ENCODE measurements at places on chromosomes 12 and 14.

DNA sequence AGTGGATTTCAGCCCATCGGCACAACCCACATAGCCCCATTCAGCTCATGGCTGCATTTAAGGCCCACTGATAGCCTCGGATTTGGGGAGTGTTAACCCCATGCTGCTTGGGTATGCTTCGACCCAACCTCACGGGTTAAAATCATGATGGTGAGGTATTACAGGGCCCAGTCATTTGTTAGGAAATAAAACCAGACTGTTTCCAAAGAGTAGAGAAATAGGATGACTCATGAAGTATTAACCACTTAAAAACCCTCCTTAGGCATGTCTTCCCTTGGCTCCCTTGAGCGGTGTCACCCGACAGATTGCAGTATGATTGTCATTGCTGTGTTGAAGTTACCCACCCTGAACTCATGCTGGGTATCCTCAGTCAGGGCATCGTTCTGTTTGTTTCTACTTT is 289.1 kb downstream of the CACNA1C start:
- no peak for DNase-seq

DNA sequence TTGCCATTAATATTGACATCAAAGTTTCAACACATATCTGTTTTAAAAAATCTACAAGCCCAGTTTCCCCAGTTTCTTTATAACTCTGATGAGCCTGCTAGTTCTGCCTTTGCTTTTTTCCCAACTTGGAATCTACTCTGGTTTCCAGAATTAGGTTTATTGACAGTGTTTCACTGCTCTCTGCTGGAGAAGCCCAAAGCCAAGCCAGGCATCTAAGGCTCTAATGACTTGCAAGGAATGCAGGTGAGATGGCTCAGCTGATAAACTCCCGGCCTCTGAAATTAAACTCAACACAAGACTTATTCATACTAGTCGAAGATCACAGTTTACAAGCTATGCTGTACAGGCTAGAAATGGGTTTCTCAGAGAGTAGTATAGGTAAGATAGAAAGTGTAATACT is 54.3 kb downstream of the HMGA2 start:
- no peak for DNase-seq

- DNase-seq, result no peak
These were observed 191.8 kb downstream of the C12orf75 start for GRCh38 chr12:105522166-105522825.

GRCh38 chr12:14261861-14262260 is 103.6 kb upstream of the ATF7IP start:
- DNase-seq, result no peak

GRCh38 chr12:15688838-15689625 is 100.2 kb downstream of the EPS8 start:
- DNase-seq, result no peak

DNA sequence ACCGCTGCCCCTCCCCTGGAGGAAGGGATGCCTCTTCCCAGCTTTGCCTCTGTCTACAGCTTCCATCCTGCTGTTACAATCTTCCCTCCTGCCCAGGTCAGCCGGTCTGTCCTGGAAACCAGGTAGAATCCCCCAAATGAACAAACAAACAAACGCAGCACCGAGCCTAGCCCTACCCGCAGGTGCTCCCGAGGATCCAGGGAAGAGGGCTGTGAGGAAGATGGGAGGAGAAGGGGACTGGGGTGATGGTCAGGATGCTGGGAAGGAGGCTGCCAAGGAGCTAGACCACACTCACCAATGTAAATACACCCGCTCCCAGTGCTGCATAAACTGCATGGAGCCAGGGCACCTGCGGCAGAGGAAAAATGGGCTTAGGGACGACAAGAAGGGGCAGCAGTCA is 16.6 kb downstream of the FAIM2 start:
- DNase-seq, result no peak

DNA sequence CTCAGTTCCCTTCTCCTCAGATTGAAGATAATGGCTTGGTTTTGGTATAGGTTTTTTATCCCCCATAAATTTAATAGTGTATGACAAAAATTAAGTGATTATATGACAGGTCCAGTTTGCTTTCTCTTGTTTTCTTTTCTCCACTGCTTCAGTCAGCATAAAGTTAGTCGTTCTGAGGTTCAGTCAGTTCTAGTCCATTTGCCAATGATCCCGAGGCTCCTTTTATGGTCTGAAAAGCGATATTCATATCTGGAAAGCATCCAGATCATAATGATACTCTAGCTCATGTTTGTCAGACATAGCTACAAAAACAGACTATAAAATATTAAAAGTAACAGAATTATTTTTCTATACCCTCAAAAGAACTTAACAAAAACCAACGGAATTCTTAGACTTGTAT is 67.1 kb upstream of the SLC38A4 start:
- DNase-seq, result no peak

GRCh38 chr14:85479306-85479705 is 50.6 kb upstream of the FLRT2 start:
- no peak for DNase-seq

DNA sequence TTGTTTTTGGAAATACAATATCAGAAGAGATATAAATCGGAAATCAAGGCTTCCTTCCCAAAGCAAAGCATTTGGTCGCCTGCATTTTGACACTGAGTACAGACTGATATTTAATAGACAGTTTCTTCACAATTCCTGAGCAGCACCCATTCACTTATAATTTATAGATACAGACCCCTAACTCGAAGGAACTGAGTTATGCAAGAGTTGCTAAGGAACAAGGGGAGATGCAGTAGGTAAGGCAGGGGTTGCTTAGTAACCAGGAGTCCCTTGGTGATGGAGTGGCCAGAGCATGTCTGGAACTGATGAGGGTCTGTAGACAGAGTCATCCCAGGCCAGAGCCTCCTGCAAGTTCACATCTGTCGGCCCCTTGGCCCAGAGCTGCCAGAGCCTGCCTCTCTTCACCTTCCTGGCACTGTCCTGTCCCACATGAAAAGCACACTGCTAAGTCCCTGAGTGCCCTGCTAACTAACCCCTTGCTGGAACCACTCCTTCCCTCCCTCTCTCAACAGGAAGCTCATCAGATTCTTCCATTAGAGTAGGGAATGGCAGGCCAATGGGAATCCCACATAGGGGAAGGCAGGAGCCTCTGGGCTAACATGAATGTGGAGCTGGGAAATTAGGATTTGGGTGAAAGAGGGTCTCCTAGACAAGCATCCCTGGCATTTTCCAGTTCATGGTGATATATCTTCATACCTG is 3.6 kb upstream of the DHRS2 start:
- DNase-seq, result no peak

GRCh38 chr14:75094896-75095295 is 25.5 kb downstream of the ZC2HC1C start:
- DNase-seq, result no peak

GRCh38 chr12:51621156-51621922 is 30.3 kb downstream of the SCN8A start:
- no peak for DNase-seq

DNA sequence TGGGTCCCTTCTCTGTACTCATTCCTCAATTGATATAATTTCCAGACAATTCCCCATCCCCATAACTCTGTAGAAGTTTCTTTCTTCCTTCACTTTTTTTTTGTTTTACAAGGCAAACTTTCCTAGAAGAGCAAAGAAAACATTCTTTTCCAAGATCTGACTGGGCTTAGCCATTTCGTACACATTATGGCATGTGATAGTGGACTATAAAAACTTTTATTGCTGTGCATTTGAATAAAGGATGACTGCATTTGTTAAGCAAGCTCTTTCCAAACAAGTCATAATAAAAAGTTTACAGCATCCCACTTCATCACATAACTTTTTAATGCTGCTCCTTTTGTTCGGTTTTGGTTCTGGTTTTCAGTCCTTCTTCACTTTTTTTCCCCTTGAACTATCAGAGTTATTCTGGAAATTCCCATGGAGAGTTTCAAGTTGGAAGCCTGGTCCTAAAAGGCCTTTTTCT is 231.0 kb upstream of the HMGA2 start:
- DNase-seq, result no peak

DNA sequence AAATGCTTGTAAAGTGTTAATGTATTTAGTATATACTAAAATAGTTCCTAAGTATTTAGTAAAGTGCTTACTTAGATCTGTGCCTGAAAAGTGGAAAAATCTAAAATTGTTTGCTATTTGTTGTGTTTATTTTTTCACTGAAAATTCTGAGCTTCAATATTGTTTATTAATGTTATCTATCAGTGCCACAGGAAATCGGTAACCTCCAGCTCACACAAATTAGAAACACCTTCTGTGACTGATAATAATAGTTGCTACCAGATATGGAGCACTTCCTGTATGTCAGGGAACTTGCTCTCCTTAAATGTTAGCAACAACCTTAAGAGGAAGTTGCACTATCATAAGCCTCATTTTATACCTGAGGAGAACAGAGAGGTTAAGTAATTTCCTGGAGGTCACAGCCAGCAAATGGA is 723 bp upstream of the LRP10 start:
- DNase-seq, result no peak

- DNase-seq, result no peak
These were observed 147.1 kb downstream of the TMX1 start for GRCh38 chr14:51386983-51387735.

- no peak for DNase-seq
These were observed 244.2 kb upstream of the OR4E1 start for GRCh38 chr14:21917699-21918436.

GRCh38 chr14:66645716-66646115 is 137.8 kb downstream of the GPHN start:
- DNase-seq, result no peak

DNA sequence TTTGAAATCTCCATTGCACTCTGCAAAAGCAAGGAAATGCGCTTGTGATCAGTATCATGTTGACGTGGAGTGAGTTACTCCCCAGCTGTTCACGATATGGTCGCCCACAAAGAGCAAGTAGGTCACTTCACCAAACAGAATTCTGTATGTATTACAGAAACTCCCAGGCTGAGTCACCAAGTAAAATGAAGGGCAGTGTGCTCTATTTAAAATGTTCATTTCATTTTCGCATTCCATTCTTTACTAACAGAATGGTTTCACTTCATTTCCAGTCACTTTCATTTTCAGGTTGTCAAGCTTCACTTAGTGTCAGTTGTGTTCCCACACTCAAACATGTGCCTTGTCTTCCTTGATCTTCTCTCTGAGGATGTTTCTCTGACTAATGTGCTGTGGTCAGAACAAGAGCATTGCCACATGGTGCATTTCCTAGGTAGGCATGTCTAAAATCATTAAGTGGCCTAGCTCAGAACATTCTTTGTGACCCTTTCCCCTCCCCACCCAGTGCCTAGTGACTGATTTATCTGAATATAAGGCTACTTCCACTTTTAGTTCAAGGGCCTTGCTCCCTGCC is 391.2 kb downstream of the RAD51B start:
- no peak for DNase-seq

- DNase-seq, result no peak
These were observed 94.4 kb downstream of the PPP2R5C start for GRCh38 chr14:101855958-101856357.

DNA sequence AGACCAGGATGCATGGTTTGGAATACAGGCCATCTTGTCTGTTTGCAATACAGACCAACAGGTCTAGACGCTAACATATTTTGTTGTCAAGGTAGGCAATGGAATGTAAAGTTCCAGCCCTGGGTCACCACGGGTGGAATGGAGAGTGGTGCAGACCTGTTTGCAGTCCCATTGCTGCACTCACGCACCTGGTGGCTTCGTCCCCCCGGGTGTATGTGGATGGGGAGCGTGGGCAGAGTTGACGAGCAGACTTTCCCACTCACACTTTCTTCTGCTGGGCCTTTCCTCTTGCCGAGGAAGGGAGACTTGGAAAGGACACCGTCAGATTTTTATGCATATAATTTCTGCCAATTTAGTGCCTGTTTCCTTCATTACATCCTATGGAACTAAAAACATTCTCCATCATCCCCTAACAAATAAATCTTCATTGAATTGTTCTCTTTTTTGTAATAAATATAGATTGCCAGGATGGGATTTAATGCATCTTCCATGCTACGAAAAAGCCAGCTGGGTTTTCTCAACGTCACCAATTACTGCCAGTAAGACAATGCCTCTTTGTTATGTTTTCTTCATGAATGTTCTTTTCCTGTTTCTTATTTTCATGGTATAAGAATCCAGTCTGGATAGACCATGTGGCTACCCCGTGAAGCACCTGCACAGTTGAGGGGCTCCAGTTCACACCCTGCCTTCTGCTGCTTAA is 15.2 kb downstream of the DCAF4 start:
- no peak for DNase-seq

DNA sequence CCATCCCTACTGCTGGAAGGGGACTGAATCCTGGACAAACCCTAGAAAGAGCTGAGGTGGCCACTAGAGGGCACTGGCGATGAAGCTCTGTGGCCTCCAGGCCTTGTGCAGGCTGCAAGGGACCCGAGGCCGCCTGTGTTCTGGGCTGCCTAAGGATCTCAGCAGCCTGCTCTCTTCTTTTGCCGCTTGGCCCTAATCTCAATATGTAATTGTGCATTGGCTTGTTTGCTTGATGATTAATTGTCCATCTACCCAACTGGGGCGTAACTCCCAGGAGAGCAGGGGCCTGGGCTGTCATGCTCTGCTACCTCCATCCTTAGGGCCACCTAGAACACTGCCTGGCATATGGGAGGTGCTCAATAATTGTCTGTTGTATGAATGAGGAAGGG is 73.8 kb downstream of the SYNE3 start:
- peak; percentile 65 for DNase-seq

- no peak for DNase-seq
These were observed 76.4 kb upstream of the FAR2 start for GRCh38 chr12:29072631-29073030.

DNA sequence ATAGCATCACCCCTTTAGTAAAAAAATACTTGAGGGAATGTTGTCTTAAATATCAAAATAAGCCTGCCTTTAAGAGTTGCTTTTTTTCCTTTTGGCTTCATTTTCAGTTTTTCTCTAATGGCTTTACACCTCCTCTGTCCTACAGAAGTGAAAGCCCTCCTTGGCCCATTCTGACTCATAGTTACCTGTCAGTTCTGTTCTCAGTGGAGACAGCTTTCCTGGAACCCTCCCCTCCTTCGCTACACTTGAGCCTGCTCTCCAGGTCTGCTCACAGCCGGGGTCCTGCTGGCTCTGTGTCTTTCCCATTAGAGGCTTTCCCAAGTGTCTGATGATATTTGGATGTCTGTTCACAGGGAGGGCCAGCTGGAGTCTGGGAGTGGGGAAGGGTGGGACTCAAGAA is 84.0 kb downstream of the PELI2 start:
- no peak for DNase-seq

- DNase-seq, result no peak
These were observed 140.8 kb upstream of the CNTN1 start for GRCh38 chr12:40551466-40551865.

GRCh38 chr12:110916295-110916875 is 4.0 kb downstream of the MYL2 start:
- no peak for DNase-seq

- no peak for DNase-seq
These were observed 10.6 kb downstream of the FNTB start for GRCh38 chr14:64997108-64997794.

DNA sequence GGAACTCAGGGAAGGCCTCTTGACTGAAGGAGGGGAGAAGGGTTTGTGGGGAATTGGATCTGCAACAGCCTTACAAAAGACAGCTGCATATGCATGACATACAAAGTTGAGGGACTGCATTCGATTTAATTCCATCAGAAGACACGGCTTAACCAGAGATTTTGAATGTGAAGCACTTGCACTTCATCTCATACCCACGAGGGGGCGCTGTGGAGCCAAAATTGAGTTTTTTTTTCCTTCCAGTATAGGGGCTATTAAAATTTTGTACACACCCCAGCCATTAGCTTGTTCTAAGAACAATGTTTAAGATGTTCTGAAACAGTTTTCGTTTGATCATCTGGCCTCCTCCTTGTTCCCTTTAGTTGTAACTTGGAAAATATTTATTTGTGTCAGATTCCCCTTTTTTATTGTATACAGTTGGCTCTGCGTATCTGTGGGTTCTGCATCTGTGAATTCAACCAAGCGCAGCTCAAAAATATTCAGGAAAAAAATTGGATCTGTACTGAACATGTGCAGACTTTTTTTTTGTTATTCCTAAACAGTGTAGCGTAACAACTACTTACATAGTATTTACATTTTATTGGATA is 1.6 kb downstream of the SUDS3 start:
- DNase-seq, result no peak
